CD4-positive, alpha-beta T cell treated with Interleukin-15 for 1 hour (primary cell): ENCODE measurements at places on chromosomes 7 and 10.
A peak's percentile ranks its signal among the peaks of the same experiment; 100 is the strongest.

DNA sequence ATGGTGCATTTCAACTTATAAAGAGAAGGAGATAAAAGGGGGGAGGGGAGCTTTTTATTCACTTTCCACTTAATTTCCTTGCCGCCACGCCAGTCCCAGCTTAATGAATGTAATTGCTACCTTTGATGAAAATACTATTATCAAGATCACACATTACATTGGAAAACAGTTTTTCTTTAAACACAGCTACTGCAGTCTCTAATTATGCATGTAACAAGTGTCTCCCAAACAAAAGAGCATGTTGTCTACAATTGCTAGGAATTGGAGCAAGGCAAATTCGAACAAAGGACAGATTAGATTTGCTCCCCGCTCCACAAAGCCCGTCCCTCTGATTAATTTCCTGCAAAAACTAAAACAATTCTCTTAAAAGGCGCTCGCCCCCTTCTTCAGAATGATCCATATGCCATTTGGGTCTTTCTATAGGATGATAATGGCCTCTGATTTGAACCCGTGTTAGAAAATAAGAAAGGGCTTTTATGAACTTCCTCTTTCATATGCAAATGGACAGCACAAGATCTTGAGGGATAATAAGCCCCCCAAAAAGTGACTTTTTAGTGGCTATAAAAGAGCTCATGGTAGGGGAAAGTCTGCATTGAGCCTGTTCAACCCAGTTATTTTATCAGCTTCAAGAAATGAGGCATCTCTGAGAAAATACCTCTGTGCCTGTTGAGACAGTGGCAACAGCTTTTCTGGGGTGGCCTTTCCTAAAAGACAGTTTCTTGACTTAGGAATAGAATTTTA, 60.6 kb downstream of the ACADSB start:
- no peak for DNase-seq

DNA sequence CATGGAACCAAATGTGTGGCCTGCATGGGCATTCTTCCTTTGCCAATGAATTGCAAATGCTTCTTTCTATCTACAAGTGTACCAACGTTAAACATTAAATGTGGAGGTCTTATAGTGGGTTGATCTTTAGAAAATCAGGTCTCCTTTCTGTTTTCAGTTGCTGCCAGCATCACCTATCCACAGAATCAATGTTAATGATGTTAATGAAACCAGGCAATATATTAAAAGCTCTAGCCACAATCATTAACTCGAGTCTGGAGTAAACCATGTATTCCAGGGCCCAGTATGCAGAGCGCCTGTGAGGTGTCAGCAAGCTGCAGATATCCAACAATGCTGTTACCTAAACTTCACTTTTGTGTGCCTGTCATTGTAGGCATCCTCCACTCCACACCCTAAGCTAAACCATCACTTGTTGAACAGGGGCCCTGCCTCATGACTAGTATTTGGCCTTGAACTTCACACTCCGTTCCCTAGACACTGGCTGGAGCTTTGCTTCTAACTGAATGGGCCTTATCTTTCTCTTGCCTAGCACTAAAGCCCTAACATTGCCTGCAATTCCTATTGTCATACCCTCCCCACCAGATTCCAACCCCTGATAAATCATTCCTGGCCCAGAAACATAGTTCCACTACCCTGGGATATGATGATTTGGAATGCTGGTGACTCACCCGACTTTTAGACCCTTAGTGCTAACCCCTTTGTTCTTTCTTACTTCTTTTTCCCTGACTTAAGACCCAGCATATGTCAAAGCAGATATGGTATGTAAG, 24.3 kb upstream of the ITGB8 start:
- no peak for DNase-seq

DNA sequence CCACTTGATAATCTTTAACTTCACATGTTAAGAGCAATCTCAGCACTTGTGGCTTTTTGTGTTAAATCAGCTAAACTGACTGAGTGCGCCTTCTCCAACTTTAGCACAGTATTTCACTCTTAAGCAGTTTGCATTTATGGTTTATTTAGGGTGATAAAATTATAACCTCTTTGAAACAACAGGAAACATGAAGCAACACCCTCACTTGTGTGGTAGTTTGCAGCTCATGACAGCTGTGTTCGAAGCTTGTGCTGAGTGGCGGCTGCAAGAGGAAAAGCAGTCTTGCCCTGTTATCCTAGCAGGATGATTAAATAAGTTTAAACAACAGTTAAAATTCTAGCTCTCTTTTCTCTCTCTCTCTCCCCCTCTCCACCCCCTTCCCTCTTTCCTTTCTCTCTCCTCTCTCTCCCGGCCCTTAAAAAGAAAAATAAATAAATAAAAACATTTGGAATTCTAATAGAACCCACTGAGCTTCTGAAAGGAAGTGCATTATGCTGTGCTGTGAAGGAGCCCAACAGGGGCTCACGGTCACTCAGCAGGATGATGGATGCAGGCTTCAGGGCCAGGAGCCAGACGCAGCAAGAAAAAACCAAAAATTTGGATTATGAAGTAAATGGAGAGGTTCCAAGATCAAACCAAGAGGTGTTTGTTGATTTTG, 25.2 kb downstream of the OGDH start:
- DNase-seq, result peak; percentile 62

DNA sequence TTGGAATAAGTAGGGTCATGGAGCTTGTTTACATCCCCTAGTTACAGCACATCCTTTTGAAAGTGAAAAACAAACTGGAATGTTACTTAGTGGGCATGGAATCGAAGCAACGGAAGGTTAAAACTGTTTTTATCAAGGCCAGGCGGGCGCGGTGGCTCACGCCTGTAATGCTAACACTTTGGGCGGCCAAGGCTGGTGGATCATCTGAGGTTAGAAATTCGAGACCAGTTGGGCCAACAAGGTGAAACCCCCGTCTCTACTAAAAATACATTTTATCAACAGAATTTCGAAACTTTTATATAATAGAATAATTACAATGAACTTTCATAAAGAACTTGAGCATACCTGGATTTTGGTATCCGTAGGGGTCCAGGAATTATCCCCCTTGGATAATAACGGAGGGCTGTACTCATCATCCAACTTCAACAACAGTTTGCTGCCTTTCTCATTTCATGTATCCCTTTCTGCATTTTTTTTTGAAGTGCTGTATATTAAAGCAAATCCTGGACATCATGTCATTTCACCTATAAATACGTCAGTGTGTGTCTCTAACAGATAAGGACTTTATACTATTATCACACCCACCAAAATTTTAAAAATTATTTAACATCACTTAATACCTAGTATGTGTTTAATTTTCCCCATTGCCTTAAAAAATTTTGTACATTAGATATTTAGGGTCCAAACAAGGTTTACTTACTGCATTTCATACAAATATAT, 1.3 kb upstream of the TMED4 start:
- DNase-seq, result no peak

- no peak for DNase-seq
Observed at GRCh38 chr10:68900427-68901104, 549 bp upstream of the DDX50 start.

- no peak for DNase-seq
Observed at GRCh38 chr10:128875956-128876736, 590.9 kb upstream of the MGMT start.

DNA sequence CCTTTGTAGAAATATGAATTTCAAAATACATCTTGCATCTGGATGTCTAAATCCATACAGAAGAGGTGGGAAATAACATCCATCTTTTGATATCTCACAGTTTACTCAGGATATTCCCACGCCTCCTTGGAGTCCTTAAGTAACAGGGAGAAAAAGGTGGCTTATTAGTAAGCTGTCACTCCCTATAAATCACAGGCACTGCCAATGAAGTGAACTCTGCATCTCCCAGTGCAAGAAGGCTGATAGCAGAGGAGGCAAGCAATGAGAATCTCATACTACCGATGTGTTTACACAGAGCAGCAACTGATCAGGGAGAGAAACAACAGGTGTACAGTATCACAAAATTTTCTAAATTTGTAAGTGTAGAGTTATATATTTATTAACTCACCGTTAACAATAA, 551.8 kb downstream of the NXPH1 start:
- no peak for DNase-seq

- no peak for DNase-seq
Observed at GRCh38 chr10:2207246-2207922, 470.1 kb upstream of the ADARB2 start.

- no peak for DNase-seq
Observed at GRCh38 chr7:45404622-45405021, 169.5 kb upstream of the ADCY1 start.

- peak; percentile 54 for DNase-seq
Observed at GRCh38 chr10:43407148-43407575, 1.8 kb downstream of the HNRNPF start.

DNA sequence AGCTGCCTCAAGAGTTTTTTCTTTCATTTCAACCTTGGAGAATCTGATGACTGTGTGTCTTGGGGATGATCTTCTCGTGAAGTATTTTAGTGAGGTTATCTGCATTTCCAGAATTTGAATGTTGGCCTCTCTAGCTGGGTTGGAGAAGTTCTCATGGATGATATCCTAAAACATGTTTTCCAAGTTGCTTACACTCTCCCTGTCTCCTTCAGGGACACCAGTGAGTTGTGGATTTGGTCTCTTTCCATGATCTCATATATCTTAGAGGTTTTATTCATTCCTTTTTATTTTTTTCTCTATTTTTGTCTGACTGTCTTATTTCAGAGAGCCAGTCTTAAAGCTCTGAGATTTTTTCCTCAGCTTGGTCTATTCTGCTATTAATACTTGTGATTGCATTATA, 282.3 kb upstream of the CSTF2T start:
- no peak for DNase-seq

- peak; percentile 57 for DNase-seq
Observed at GRCh38 chr7:139775829-139776266, 1.9 kb downstream of the HIPK2 start.

DNA sequence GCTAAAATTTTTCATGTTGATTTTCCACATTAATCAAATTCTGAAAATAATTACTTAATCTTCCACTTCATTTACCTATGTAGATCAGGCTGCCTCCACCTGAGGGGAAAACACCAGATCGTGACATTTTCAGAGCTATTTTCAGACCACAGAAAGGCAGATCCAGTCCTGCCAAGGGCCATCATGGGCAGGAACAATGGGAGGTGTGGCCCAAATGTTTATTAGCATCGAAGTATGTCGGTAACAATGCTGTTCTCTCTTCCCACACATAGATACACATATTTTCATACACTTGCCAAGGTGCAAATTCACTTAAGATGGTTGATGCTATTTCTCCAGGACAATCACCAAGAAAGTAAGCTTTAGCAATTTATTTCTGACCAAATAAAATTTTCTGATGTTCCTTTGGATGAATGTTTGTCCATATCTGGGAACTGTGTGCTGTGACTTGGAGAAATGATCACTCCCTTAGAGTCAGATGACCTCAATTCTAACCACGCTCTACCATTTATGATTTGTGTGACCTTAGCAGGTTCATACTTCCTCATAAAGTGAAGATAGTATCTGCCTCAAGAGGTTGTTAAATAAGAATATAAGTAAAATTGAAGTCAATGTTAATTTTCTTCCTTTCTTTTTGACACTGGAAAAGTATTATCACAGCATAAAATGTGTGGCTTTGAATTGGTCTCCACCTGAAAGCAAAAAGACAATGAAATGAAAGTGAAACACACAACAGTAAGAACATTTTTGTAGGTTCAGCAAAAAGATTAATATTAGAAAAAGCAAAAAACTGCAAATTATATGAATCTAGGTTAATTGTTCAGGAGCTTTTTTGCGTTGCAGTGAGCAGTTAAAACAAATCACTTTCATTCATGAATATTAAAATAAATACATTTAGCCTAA, 310.4 kb upstream of the PHF14 start:
- no peak for DNase-seq

- DNase-seq, result peak; percentile 47
Observed at GRCh38 chr10:13440185-13441061, 88.4 kb downstream of the BEND7 start.

GRCh38 chr7:92567460-92567859, 22.7 kb downstream of the FAM133B start:
- no peak for DNase-seq

GRCh38 chr10:60293581-60294175, 96.0 kb downstream of the ANK3 start:
- no peak for DNase-seq

DNA sequence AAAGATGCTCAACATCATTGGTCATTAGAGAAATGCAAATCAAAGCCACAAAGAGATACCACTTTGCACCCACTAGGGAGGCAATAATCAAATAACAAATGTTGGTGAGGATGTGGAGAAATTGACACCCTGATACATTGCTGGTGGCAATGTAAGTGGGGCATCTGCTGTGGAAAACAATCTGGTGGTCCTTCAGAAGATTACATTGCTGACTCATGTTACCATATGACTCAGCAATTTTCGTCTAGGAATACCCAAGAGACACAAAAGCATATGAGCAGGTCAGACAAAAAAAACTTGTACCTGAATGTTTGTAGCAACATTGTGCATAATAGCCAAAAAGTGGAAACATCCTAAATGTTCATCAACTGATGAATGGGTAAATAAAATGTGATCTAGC, 4.9 kb upstream of the CLDN3 start:
- no peak for DNase-seq

DNA sequence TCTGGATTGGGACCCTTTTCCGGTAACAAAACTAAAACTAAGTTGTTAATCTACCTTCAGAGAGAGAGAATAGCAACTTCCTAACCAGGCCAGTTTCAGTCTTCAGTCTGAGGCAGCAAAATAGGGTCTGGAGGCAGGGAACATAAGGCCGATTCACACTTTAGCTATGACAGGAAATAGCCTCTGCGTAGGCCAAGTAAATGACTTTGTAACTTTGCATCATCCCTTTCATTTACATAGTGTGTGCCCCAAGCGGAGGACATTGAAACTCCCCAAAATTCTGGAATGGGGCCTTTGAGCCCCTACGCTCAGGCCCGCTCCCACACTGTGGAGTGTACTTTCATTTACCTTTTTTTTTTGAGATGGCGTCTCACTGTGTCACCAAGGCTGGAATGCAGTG, 1.7 kb upstream of the UPP1 start:
- DNase-seq, result peak; percentile 34
